H1 (cell line): ENCODE measurements at places on chromosomes 5 and 9.

GRCh38 chr9:95506678-95507463 lies 9.9 kb downstream of the PTCH1 start:
- no peaks in the 10 kb centered on the region for H3K27me3 ChIP-seq
- H3K36me3 ChIP-seq = no peaks in the 10 kb centered on the region
- H3K4me1 ChIP-seq = peaks cover 14% of the 10 kb centered on the region
- DNase-seq = no peak

DNA sequence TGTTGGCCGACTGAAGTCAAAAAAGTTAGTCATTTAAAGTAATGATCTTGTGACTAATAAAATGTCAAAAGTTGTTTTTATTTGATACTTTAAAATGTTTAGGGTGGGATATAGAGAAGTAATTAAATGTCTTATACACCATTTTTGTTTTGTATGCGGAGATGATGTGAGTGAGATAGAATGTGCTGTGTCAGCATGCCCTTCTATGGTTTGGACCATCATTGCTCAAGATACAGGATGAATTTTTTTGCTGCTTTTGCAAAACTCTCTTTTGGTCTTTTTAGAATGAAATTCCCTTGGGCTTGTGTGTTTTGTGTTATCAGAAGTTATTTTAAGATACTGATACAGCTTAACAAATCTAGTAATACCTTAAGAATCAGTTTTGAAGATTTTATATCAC lies 12.5 kb downstream of the SRFBP1 start:
- H3K4me1 ChIP-seq = peaks cover 4% of the 10 kb centered on the region; the same call in 1 of the 2 replicates
- no peak overlapping the region for H3K4me3 ChIP-seq
- peaks cover 3% of the 10 kb centered on the region; the same call in 1 of the 2 replicates for H3K36me3 ChIP-seq
- DNase-seq = no peak

GRCh38 chr9:96478829-96479371 lies 28.9 kb downstream of the HABP4 start:
- no peak for DNase-seq
- H3K4me1 ChIP-seq = no peaks in the 10 kb centered on the region
- no peaks in the 10 kb centered on the region for H3K36me3 ChIP-seq
- H3K4me3 ChIP-seq = no peak overlapping the region
- H3K27ac ChIP-seq = no peak overlapping the region

DNA sequence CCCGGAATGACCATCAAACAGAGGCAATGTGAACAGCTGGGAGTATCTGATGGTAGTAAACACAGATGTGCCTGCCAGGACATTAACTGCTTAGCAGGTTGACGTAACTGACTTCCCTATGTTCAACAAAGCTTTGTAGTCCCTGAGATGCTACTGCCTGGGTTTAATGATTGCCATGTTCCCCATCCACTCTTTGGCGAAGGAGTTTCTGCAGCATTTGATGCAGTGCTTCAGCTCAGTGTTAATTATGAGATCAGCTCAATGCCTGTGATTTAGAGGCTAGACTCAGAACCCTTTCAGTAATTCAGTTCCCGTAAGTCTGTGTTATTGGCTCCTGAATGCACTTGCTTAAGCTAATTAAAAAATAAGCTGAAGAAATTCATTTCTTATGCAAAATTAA lies 547.3 kb upstream of the ZNF608 start:
- no peak overlapping the region for H3K27ac ChIP-seq
- no peaks in the 10 kb centered on the region for H3K36me3 ChIP-seq
- no peaks in the 10 kb centered on the region for H3K27me3 ChIP-seq
- H3K4me1 ChIP-seq = peaks cover 3% of the 10 kb centered on the region; the same call in 1 of the 2 replicates
- no peak overlapping the region for H3K4me3 ChIP-seq
- no peak for DNase-seq

DNA sequence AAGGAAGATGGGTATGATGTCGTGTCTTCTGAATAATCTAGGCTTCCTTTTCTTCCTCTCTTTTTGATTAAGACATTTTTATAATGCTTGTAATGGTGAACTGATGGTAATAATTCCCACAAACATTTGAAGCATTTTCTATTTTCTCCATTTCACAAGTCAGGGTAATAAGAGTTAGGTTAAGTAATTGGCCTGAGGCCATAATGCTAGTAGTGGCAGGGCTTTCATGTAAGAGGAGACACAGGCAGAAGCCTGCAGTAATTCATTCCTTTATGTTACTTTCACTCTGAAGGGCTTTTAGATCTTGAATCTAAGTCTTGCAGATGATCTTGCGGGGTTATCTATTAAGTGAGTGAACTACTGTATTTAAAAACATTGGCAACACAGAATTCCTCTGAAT lies 374.9 kb downstream of the MAT2B start:
- H3K36me3 ChIP-seq = no peaks in the 10 kb centered on the region
- H3K27me3 ChIP-seq = no peaks in the 10 kb centered on the region
- no peak overlapping the region for H3K27ac ChIP-seq
- DNase-seq = no peak
- H3K4me1 ChIP-seq = no peaks in the 10 kb centered on the region
